Esophagus mucosa (tissue), 1 donor: ENCODE measurements at places on chromosomes 7 and 10. TPM values are rescaled to one million over a fixed set of nuclear protein-coding genes. Genes with fewer than 3 reads are reported as not detected.

Gene KIF11
- 16.8 TPM for total RNA-seq

Gene UCN3
- total RNA-seq = not detected

GRCh38 chr7:1460821-1461645, 1.8 kb upstream of the MICALL2 start:
- ATAC-seq = no peak

Gene FGFBP3
- 0.56 TPM for total RNA-seq

- no peak for ATAC-seq
Observed at GRCh38 chr7:36626111-36626510, 98.2 kb downstream of the AOAH start.

Gene FAM237B
- total RNA-seq = not detected

- ATAC-seq = no peak
Observed at GRCh38 chr10:3139216-3139910, 33.2 kb downstream of the PITRM1 start.

Gene SLC26A3
- 0.44 TPM for total RNA-seq

DNA sequence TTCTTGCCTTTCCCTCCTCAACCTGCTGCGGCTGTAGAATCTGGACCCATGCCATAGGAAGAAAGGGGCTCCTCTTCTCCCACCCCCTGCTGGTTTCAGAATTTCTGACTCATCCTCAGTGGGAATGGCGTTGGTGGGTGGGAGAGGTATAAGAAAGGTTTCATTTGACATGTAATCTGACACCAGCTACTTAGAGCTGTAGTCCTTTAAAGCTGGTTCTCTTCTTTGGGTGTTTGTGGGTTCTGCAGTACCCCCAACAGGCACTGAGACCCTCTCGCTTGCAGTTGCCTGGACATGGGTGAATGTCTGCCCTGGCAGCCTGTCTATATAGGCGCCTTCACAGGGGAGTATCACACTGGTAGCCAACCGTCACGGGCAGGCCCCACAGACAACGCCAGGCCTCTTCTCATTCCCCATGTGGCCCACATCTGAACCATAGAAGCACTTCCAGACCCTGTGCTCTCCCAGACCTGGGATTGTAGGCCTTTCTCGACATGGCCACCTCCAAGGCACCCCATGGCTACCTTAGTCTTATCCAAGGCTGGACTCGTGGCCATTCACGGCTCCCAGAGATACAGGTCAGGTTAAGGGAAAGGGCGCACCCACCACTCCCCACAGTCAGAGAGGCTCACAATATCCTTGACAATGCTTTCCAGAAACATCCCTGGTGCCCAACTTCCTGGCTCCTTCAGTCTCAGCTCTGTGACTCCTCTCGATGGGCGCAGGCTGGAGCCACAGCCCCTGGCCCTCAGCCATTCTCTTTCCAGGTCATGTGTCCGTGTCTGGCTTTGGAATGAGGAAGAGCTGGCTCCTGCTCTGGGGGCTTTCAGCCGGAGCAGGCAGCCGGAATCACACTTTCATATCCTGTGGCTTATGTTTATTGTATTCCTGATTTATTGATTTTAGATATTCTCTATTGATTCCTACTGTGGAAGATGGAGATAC, 17.5 kb downstream of the ZNF862 start:
- no peak for ATAC-seq

GRCh38 chr7:33040803-33041516, 21.6 kb downstream of the NT5C3A start:
- peak; percentile 97 for ATAC-seq

GRCh38 chr10:4812046-4812445, 14.0 kb upstream of the AKR1E2 start:
- ATAC-seq = no peak

DNA sequence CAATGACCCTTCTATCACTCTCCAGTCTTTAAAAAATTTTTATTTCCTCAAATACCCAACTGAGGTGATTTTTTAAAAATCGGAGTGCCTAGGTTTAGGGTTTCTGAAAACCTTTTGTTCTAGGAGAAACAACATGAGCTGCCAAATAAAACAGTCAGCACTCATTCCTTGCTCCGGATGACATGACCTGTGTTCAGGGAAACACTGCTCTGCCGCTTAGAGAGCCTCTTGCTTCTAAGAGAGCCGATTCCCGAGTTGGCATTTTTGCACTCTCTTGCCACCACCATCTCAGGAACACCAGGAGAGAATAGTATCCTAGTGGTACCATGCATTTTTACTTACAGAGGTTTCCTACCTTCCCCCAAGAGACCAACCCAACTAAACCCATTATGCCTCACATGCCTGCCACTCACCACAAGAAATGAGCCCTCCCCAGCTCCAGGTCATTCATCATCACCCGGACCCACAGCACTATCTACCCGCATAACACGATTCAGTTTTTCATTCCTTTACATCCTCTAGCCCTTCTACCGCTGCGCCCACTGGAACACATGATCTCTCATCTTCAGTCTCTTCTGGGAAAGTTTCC, 365.4 kb downstream of the THSD7A start:
- no peak for ATAC-seq

GRCh38 chr7:122550545-122550944, 148.4 kb downstream of the RNF133 start:
- no peak for ATAC-seq

- ATAC-seq = no peak
Observed at GRCh38 chr7:107233-107632, 85.1 kb upstream of the FAM20C start.

Gene FOXI2
- 0.32 TPM for total RNA-seq

DNA sequence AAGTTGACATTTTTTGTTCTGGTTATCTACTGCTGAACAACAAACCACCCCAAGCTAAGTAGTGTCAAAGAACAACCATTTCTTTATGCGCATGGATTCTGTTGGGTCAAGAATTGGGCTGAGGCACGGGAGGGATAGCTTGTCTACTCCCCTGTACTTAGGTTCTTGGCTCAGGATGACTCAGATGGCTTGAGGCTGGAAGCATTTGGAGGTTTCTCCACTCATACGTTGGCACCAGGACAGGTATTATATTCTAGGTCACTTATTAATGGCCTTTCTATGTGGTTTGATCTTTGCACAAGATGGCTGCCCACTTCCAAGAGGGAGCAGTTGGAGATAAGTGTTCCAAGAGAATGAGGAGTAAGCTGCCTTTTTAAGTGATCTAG, 11.8 kb upstream of the TFAM start:
- ATAC-seq = peak; percentile 37

DNA sequence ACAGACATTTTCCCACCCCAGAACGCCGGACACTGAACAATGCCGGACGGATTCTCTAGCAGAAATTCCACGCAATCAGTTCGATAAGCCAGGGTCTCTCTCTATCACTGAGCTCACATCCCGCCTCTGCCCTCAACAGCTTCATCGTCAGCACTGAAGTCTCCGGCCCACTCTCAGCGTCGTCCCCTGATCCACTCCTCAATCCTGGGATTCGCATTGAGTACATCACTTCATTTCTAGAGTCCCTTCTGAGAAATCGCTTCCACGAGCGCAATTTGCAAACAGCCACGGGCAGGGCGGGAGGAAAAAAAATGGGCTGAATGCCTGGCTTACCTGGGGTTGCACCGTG, 365 bp downstream of the YME1L1 start:
- peak; percentile 0 for ATAC-seq

DNA sequence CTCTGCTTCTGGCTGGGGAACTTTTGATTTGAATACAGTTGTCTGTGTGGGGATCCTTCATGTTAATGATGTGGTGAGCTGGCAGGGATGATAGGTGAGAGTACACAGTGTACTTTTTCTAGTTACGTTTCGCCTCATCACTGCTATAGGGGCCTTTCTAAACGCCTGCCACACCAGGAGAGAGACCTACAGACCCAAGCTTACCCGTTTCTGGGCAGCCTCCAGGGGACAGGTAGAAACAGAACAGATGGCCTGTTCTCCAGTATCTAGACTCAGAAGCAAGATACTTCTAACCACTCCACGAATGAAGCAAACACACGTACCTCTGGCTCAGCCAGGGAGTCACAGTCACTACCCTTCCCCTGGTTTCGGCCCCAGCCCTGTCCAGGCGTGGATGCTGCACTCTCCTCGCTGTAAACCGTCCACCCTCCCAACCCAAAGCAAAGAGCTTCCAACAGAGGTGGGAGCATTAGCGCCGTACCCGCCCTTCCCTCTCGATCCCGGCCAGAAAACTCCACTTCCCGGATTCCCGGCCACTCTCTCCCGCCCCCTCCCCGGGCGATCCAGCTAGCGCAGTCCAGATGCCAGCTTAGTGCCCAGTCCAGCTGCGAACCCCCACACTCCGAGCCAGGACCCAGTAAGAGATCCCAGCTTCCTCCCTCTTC, 1.2 kb downstream of the CCDC6 start:
- ATAC-seq = peak; percentile 6

- ATAC-seq = peak; percentile 56
Observed at GRCh38 chr7:97081521-97082300, 35.8 kb upstream of the SDHAF3 start.

DNA sequence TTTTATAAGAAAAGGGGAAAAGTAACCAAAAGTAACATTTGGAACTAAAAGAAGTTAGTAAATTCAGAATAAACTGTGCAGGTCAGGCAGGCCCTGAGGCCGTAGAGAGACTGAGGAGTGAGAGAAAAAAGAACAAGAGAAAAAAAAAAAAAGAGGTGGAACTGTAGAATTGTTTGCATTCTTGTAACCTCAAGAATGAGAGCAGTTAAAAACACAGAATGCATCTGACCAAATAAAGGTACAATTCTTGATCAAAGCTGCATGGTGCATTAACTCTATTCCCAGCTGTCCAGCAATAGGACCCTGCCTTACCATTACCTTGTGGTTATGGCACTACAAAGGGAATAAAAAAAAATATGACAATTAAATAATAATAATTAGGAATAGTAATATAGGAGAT, 170.1 kb upstream of the SEMA3A start:
- no peak for ATAC-seq

Gene WIPF3
- 1.2 TPM for total RNA-seq

- ATAC-seq = no peak
Observed at GRCh38 chr10:100021322-100021721, 11.6 kb upstream of the DNMBP start.

Gene LGI1
- total RNA-seq = not detected

DNA sequence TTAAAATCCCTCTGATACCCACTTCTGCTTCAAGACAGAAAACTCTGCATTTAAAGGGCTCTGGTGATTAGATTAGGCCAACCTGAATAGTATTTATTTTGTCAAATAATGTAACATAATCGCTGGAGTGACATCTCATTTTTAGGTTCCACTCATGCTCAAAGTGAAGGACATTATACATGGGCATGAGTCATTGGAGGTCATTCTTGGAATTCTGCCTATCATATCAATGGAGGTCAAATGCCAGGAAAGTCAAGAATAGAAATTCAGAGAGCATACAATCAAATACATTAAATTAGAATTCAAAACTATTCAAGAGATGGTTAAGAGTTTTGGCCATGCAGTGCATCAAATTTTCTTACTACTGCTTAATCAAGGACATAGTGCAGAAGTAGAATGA, 50.8 kb upstream of the PRSS1 start:
- no peak for ATAC-seq

- ATAC-seq = peak; percentile 36
Observed at GRCh38 chr7:149610441-149611011, 112.9 kb upstream of the ZNF746 start.

GRCh38 chr10:125023255-125023654, 81.3 kb downstream of the ZRANB1 start:
- ATAC-seq = no peak
